K562 (cell line): ENCODE measurements at places on chromosomes 4 and X.

GRCh38 chr4:116959045-116959444, 126.3 kb downstream of the TRAM1L1 start:
- DNase-seq: no peak

- DNase-seq: no peak
Measured at GRCh38 chrX:9907645-9908387, 59.3 kb upstream of the CLDN34 start.

DNA sequence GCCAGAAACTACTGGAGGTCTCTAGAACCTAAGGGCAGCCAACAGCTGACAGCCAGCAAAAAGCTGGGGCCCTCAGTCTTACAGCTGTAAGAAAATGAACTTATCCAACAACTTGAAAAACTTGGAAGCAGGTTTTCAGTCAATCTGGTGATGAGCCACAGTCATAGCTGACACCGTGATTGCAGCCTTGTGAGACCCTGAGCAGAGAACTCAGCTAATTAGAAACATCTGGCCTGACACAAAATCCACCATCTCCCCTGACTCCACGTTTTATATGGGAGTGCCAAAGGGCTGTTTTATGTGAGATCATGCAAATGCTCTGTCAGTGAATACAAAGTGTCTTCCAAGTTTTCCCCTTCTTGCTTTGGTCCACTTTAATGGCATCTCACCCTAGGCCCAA, 198.8 kb upstream of the DCAF8L1 start:
- DNase-seq: no peak

GRCh38 chrX:39288592-39288991, 487.3 kb downstream of the MID1IP1 start:
- DNase-seq: no peak

DNA sequence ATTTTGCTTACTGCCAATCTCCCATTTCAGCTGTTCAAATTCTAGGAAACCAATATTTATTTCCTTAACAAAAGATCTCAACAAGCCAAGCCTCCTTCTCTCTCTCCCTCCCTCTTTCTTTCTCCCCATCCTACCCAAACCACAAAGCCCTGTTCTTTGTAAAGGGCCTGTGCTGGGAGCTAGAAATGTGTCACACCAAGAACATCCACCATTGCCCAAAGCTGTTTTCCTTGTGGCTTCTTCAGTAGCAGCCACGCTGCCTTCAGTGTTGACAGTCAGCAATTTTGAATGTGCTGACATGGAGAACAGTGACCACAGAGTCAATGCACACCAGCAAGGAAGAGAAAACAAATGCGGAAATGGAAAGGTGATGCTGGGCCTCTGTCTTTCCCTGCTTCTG, 203.0 kb downstream of the MAML3 start:
- no peak for DNase-seq

- no peak for DNase-seq
Measured at GRCh38 chr4:42366959-42367358, 30.3 kb upstream of the SHISA3 start.

- no peak for DNase-seq
Measured at GRCh38 chr4:75327804-75328512, 186.2 kb downstream of the RCHY1 start.

- no peak for DNase-seq
Measured at GRCh38 chr4:101287324-101287723, 60.0 kb downstream of the PPP3CA start.

GRCh38 chr4:111849746-111850284, 295.4 kb upstream of the FAM241A start:
- no peak for DNase-seq

- DNase-seq: no peak
Measured at GRCh38 chr4:97374526-97374925, 768.8 kb downstream of the STPG2 start.

DNA sequence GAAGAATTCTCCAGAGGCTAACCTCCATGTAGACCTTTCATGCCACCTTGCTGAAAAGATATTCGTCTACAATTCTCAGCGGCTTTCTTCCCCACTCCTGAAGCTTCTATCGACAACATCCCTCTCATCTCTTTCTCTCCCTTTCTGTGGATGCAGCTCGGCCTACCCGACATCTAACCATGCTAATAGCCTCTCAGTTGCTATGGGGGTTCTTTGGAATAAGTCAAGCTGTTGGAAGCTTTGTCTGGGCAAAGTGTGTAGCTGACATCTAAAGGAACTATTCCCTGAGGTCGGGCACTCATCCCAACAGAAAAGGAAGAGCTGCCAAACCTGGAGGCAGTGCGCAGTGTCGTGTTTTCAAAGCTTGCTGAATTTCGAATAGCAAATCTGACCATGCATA, 192.1 kb downstream of the RBMX2 start:
- no peak for DNase-seq

- no peak for DNase-seq
Measured at GRCh38 chrX:126551725-126552312, 795 bp downstream of the DCAF12L1 start.

DNA sequence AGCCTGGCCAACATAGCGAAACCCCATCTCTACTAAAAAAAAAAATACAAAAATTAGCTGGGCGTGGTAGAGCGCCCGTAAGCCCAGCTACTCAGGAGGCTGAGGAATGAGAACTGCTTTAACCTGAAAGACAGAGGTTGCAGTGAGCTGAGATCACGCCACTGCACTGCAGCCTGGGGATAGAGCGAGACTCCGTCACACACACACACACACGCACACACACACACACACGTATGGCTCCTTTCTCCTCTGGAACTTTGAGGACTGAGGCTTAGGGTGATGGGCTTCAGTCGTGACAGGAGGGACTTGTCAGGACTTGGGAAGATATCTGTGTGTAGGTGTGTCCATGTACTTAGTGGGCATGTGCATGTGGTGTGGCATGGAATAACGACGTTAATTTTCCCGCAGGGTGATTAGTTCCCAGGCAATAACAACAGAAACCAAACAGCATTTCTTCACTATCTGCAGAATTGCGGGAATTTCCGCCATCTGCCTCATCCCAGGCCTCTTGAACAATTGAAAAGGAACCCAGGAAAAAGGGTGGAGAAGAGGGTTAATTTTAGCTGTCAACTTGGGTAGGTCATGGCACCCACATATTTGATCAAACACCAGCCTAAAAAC, 47.7 kb downstream of the RWDD4 start:
- DNase-seq: no peak

DNA sequence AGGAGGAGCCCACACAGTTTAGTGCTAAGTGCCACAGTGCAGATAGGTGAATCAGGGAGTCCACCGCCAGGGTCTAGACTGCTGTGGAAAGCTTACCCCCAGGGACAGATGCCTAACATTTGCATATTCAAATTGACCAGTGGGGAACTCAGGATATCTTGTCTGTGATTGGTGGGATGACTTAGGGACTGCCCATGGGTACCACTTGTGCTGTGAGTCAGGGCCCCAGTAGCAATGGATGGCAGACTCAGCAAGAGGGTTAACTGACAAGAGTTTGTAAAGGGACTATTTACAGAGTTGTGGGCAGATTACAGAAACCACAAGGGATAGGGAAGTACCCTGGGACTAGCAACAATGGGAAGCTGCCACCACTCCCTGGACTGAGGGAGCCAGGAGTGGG, 282.1 kb downstream of the BCOR start:
- DNase-seq: peak; percentile 35

DNA sequence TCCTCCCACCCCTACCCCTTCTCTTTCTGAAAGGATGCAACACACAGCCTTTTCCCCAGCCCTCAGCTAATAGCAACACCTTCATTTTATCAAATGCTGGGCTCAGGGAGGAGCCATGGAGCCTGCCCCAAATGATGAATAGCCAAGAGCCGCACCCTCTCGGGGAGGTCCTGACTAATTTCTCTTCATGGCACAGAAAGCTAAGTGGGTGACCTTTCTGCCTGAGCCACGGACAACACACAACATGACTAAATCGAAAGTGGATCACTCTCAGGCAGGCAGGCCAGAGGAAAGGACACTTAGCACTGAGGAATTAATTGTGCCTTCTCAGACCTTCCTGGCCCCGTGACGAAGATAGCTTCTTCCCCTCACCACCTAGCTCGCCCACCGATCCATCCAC, 165.1 kb upstream of the RAI2 start:
- no peak for DNase-seq

DNA sequence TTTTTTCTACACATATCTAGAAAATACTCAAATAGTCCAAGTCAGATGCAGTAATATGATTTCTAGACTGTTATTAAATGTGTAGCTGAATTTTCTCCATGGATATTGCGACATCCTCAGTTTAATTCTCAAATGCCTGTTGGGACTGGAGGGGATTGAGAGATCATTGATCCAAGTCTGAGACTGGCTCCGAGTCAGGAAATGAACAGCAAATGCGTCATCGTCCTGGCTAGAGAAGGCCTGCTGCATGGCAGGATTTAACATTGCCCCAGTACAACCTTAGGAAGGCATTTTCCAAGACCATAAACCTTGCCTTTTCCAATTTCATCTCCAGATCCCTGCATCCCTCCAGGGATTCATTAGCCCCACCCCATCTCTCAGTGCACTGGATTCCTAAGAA, 56.6 kb upstream of the SLC6A14 start:
- no peak for DNase-seq

GRCh38 chr4:102868153-102868780, 525 bp upstream of the CISD2 start:
- no peak for DNase-seq

DNA sequence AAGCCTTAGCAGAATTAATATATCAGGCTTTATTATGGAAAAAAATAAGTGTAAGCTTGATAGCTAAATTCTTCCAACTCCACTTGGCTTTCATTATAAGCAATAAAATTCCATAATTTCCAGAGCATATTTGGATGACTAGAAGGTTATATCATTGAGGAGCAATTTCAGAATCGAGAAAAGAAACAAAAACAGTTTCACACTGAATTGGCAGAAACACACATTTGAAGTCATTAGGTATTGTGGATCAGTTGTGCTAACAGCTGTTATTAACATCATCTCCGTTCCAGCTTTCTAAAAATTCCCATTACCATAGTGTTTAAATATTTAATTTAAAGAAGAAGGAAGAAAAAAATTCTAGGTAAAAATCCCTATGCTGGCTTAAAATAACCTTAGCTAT, 92.6 kb downstream of the ANTXR2 start:
- DNase-seq: no peak

- DNase-seq: peak; percentile 43
Measured at GRCh38 chr4:87044511-87045233, 109.9 kb downstream of the AFF1 start.

DNA sequence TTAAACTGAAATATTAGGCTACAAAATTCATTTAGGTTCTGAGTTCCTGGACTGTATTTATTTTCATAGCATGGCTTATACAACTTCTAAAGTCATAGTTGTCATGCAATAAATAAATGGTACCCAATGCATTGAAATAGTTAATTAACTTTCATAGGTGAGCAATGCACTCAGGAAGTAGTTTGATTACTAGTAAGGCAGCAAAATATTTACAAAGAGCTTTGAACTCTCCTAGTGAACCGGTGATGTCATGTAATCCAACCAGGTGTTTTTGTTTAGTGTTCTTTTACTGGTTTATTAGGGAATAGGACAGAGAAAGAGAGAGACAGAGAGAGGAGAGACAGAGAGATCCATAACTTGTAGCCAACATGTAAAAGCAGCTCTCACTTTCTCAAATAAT, 228.6 kb upstream of the CTSO start:
- DNase-seq: no peak

DNA sequence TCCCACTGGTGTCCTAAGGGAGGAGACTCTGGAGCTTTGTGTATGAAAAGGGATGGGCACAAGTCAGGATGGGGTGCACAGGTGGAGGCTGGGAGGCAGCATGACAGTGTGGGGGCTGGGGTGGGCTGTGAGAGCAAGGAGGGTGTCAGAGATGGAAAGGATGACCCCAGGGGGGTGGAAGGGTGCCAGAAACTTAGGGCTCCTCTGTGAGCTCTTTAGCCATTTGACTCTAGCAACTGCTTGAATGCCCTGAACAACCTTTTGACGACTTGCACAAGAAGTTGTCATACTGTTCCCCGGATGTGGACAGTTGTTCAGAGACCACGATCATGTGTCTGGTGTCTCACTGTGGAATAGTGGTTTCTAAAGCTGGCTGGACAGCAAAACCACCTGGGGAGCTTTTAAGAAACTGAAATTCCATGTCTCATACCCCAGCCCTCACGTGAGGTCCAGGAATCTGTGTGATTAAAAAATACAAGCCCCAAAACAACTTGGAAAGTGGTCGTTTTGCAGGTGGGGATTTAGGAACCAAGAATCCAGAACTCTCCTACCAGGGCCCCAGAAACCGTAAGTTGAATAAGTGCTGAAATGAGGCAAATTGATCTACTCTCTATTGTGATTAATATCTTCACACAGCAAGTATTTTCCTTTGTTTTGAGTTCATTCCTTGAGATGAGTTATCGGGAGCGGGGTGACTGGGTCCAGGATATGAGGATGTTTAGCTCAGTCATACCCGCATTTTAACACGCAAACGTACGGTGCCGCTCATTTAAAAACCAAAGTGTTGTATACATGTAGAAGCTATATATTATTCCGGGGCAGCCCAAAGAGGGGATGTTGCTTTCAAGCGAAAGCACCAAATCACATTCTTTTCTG, 3.4 kb downstream of the RHOH start:
- no peak for DNase-seq

GRCh38 chr4:168057412-168057811, 34.9 kb upstream of the ANXA10 start:
- no peak for DNase-seq

DNA sequence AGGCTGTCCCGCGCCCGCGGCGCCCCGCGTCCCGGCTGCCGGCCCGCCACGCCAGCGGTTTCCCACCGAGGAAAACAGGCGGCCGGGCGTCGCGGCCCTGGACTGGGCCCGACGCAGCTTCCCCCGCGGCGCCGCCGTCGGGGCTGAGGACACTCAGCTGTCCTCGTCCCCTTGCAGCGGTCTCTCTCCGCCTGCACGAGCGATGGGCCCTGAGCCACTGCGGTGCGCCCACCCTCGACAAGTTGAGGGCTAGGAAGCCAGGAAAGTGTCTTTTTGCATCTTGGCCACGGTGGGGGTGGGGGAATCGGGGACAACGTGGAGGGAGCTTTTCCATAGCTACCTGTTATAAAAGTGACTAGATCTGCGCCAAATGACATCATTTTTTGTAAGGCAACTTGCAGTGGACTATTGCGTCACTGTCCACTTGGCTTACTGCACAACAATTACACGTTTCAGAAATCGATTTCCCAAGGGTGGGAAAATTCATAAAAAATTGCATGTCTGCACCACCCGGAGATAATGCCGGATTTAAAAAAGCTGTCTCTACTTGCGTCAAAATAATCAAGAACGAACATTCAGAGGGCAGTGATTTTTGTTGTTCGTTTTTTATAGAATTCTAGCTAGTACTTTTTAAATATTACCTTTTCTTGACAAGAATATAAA, 1.1 kb downstream of the KLHL15 start:
- DNase-seq: no peak

DNA sequence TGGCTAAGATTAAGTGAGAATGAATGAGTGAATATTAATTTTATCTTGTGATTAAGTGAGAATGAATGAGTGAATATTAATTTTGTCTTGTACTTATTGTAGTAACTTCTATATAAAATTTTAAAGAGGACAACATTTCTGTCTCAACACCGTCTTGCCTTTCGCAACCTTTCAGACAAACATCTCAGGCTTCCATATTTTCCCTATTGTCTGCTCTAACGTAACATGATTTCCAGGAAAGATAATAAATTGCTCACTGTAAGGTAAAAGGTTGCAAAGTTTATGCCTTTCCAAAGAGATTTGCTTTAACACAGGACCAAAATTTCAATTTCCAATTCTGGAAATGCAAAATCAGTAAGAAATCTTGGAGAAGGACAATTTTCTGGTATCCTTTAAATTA, 41.7 kb upstream of the SLC39A8 start:
- DNase-seq: no peak
